ENCODE measurements at places on chromosomes 5 and 9.

GRCh38 chr5:45509371-45509770 lies 186.8 kb downstream of the HCN1 start:
- no peak for DNase-seq

DNA sequence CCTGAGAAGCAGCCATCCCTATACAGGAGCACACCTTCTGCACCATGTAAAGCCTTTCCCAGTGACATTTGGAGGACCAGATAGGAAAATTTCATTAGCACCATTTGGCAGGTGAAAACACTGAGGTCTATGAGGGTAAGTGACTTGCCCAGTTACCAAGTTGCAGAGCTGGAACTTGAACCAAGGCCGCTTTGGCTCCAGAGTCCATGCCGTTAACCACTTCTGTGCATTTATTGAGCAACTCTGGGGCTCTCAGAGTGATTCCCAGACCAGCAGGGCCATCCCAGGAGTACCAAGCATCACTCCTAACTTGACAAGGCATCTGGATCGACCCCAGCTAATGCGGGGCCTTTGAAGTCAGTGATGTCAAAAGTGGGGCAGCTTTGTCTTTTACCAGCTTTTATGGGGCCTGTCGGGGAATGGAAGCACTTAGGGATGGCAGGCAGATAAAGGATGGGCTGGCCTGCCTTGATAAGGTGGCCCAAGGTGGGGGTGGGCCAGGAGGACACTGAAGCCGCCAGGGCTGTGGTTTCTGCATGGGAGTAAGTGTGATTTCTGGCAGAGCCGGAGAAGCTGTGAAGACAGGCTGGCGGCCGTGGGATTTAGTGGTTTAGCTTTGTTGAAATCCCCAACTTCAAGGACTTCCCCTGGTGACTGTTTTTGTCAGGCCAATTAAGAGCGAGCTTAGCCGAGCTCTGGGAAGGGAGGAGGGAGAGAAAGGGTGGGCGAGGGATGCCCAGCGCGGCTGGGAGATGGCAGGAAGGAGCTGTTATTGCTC lies 127.3 kb downstream of the MACROH2A1 start:
- DNase-seq, result no peak

- DNase-seq, result no peak
Observed at GRCh38 chr5:169668732-169669131, 31.7 kb downstream of the DOCK2 start.

- no peak for DNase-seq
Observed at GRCh38 chr9:8649160-8649559, 849.6 kb upstream of the DMAC1 start.

DNA sequence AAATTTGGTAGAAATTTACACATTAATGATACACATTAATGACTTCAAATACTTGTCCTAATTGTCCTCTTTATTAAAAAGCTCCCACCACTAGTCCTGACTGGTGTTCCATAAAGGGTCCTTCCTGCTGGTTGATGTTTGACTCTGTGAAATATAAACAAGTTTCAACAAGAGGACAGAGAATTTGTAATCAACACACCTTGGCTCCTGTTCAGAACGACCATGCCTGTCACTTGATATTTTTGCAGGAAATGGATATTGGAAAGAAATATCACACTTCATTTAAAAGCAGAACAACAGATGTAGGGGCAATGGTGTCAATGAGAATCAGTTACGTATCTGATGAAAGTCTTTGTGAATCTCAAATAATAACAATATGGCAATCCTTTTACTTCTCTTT lies 211.7 kb downstream of the ENC1 start:
- no peak for DNase-seq

DNA sequence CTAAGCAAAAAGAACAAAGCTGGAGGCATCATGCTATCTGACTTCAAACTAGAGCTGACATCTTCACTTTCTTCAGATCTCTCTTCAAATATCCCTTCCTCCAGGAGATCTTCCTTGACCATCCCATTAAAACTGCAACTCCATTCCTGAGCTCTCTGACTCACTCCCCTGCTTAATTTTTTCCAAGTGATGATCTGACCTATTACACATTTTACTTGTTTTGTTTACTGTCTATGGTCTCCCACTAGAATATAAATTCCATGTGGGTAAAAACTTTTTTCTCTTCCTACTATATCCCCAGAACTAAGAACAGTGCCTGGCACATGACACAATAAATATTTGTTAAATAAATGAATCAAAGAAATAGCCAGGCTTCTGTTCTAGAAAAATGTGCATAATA lies 87.5 kb downstream of the SLIT3 start:
- DNase-seq, result no peak

Data from DND-41 (cell line).